COLO829 (cell line): ENCODE measurements at places on chromosomes 2 and 18.

GRCh38 chr18:36829362-36830157 lies 633 bp downstream of the KIAA1328 start:
- no peak for DNase-seq

DNA sequence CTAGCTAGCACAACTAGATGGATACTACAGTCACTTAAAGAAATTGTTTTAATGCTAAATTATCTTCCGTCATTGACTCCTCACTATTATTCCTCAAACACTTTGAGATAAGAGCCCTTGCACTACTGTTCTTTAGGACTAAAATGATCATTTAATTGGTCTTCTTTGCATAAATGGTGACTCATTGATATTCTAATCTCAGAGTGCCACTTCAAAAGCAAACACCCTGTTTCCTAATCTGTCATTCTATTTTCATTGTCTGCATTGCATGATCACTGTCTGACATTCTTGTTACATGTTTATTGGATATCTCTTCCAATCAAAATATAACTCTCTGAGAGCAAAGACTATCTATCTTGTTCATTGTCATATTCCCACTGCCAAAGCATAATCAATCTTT lies 313.9 kb downstream of the EXOC6B start:
- no peak for DNase-seq

GRCh38 chr18:79586436-79587225 lies 93.0 kb upstream of the CTDP1 start:
- no peak for DNase-seq

DNA sequence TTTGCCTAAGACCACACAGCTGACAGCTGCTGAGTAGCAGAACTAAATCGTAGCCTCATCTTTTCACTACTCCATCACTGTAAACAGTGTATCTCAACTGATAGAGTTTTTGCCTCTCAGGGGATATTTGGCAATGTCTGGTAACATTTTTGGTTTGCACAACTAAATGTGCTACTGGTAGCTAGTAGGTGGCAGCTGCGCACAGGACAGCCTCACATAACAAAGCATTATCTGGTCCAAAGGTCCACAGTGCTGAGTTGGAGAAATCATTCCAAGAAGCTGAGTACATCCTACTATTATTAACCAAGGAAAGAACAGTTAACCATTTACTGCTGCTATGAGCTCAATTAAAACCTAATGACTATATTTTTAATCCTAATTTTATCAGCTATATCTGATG lies 6.1 kb upstream of the CCDC102B start:
- no peak for DNase-seq

- DNase-seq: no peak
Measured at GRCh38 chr2:48914477-48915089, 159.1 kb upstream of the LHCGR start.
